ENCODE measurements at places on chromosomes 3 and 15. TPM values are rescaled to one million over a fixed set of nuclear protein-coding genes. Genes with fewer than 3 reads are reported as not detected.
A peak's percentile ranks its signal among the peaks of the same experiment; 100 is the strongest.

GRCh38 chr15:83474578-83474977 is 27.4 kb downstream of the SH3GL3 start:
- no peaks in the 10 kb centered on the region for H3K36me3 ChIP-seq
- H3K27ac ChIP-seq: no peak overlapping the region
- H3K27me3 ChIP-seq: no peaks in the 10 kb centered on the region
- DNase-seq: no peak
- no peak overlapping the region for H3K4me3 ChIP-seq

- peaks cover 3% of the 10 kb centered on the region for H3K4me1 ChIP-seq
- no peaks in the 10 kb centered on the region for H3K27me3 ChIP-seq
- no peak for DNase-seq
- H3K4me3 ChIP-seq: no peak overlapping the region
Measured at GRCh38 chr3:45942051-45942825, 1.0 kb upstream of the CXCR6 start.

PSMD2 gene
- 117 TPM for total RNA-seq

DNA sequence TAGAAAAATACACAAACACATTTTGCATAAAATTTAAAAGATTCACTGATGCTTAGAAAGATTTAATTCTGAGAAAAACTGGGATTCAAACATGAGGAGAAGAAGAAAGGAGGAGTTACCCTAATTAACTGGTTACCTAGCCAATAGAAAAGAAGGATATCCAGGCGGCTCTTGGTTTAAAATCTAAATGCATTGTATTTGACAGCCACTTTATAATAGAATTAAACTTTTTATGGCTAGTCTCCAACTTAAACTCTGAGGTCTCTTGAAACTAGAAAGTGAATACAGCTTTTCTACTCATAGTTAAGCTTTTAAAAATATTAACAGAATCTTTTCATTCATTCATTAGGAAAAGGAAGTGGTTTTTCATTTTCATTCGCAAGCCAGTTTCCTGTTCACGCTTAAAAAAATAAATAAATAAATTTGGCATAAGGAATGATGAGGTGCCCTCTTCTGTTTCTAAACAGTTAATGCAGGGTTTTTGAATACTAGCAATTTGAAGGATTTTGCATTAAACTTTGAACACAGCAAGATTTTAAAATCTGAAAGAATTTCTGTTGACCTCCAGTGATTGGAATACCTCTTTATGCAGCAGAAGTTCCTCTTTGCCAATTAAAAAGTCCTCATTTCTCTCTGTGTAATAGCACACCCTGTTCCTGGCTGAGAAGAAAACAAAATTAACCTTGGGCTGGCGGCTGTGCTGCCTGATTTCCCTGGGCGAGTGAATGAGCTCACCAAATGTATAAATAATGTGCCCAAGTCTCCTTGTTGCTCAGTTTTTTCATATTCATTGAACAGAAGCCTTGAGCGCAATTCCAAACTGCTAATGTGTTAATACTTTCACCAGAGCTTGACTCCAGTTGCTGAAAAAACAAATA is 105.1 kb downstream of the ZMAT3 start:
- no peaks in the 10 kb centered on the region for H3K27me3 ChIP-seq
- DNase-seq: no peak
- H3K36me3 ChIP-seq: no peaks in the 10 kb centered on the region
- no peak overlapping the region for H3K4me3 ChIP-seq

GRCh38 chr15:66114863-66115425 is 138.6 kb downstream of the MEGF11 start:
- H3K27me3 ChIP-seq: no peaks in the 10 kb centered on the region
- H3K27ac ChIP-seq: no peak overlapping the region
- no peak for DNase-seq

PLSCR2 gene
- not detected for total RNA-seq

DNA sequence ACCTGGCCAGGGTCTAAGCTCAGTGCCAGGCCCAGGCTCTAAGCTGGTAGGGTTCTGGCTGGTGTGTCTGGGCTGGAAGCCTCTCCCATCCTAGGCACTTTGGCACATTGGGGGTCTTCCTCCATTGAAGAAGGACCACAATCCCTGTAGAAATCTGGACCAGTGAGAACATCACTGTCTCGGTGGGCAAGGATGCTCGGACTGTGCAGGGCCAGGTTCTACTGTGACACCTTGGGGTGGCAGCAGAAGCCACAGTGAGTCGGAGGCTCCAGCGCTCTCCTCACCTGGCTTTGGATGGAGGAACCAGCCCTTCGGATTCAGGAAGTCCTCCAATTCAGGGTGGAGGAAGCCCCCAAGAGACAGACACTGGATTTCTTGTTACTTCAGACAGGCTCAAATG is 17.5 kb upstream of the HCN4 start:
- H3K27ac ChIP-seq: no peak overlapping the region
- H3K36me3 ChIP-seq: no peaks in the 10 kb centered on the region
- DNase-seq: no peak
- H3K4me3 ChIP-seq: no peak overlapping the region
- H3K27me3 ChIP-seq: no peaks in the 10 kb centered on the region

GRCh38 chr3:155946178-155946577 is 75.7 kb downstream of the GMPS start:
- no peak overlapping the region for H3K4me3 ChIP-seq
- no peaks in the 10 kb centered on the region for H3K36me3 ChIP-seq
- no peaks in the 10 kb centered on the region for H3K27me3 ChIP-seq
- no peaks in the 10 kb centered on the region for H3K4me1 ChIP-seq

DNA sequence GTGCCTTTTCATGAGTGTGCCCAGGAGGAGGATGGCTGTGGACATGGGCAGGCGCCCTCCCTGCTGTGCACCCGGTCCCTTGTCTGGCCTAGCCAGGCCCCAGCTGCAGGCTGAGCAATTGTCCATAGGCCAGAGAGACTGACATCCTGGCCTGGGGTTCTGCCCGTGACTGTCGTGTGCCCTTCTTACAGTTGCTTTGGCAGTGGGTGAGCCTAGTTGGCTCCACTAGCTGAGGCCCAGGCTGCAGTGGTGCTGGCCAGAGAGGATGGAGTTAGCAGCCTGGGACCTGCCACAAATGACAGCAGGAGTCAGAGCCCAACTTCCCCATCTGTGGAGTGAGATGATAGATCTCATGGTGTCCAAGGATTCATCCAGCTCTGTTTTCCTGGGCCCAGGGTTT is 9.0 kb upstream of the CHRNB4 start:
- no peak for DNase-seq
- no peak overlapping the region for H3K27ac ChIP-seq
- no peaks in the 10 kb centered on the region for H3K36me3 ChIP-seq
- no peak overlapping the region for H3K4me3 ChIP-seq
- H3K4me1 ChIP-seq: no peaks in the 10 kb centered on the region

GRCh38 chr3:32229565-32229964 is 8.9 kb upstream of the CMTM8 start:
- DNase-seq: no peak
- no peak overlapping the region for H3K4me3 ChIP-seq
- no peak overlapping the region for H3K27ac ChIP-seq
- no peaks in the 10 kb centered on the region for H3K36me3 ChIP-seq

CRYGS gene
- not detected for total RNA-seq

NXPE3 gene
- total RNA-seq: 14.9 TPM

- H3K4me1 ChIP-seq: no peaks in the 10 kb centered on the region
- no peaks in the 10 kb centered on the region for H3K36me3 ChIP-seq
- no peak overlapping the region for H3K27ac ChIP-seq
- H3K27me3 ChIP-seq: no peaks in the 10 kb centered on the region
- DNase-seq: no peak
Measured at GRCh38 chr3:127365163-127365798, 77.4 kb upstream of the PRR20G start.

DNA sequence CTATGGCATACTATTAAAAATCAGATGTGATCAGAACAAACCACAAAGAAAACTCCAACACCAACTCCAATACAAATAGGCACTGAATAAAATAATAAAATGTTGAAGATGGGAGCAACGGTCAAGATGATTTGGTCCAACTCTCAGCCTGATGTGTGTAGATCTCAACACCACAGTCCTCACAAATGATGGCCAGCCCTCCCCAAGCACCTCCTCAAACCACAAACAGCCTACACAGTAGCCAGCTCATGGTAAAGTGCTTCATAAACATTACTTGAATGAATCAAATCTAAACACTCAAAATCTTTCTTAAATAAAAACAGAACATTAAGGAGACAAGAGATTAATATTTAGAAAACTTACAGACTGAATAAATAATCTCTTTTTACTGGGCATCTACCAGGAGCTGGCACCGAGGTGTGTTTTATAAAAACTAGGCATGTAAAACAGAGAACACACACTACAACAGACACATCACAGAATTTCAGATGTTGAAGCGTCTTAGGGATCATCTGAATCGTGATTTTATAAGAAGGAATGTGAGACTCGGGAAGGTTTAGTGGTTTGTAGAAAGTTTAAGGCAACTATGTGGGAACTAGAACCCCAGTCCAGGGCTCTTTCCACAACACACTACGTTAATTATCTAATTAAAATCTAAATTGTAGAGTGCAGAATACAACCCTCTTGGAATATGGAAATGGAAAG is 102.4 kb downstream of the MYLK start:
- no peaks in the 10 kb centered on the region for H3K27me3 ChIP-seq
- no peak overlapping the region for H3K4me3 ChIP-seq
- no peak for DNase-seq
- no peaks in the 10 kb centered on the region for H3K36me3 ChIP-seq

GRCh38 chr3:175199961-175200360 is 340.8 kb downstream of the NAALADL2 start:
- H3K4me3 ChIP-seq: no peak overlapping the region
- no peak for DNase-seq
- no peak overlapping the region for H3K27ac ChIP-seq
- no peaks in the 10 kb centered on the region for H3K4me1 ChIP-seq
- H3K27me3 ChIP-seq: no peaks in the 10 kb centered on the region
- no peaks in the 10 kb centered on the region for H3K36me3 ChIP-seq

IMPG2 gene
- total RNA-seq: not detected

DNA sequence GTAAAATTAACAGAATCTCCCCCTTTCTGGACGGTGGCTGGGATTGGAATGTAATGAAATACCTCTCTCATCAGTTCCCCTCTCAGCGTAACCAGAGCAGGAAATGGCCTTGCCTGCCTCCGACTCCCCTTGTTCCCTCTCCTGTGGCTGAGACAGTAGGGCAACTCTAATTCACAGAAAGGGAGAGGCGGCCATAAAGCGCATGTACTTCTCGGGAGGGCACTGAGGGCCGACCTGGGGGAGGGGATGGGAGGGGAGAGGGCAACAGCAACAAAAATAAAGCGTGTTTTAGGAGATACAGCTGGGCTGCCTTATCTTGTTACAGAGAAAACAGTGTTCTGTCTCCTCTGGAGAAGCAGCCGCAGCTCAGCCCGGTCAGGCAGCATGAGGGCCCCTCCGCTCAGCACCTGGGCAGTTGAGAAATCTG is 783.3 kb upstream of the ARRDC4 start:
- no peak overlapping the region for H3K27ac ChIP-seq
- no peaks in the 10 kb centered on the region for H3K27me3 ChIP-seq
- no peaks in the 10 kb centered on the region for H3K36me3 ChIP-seq

DNA sequence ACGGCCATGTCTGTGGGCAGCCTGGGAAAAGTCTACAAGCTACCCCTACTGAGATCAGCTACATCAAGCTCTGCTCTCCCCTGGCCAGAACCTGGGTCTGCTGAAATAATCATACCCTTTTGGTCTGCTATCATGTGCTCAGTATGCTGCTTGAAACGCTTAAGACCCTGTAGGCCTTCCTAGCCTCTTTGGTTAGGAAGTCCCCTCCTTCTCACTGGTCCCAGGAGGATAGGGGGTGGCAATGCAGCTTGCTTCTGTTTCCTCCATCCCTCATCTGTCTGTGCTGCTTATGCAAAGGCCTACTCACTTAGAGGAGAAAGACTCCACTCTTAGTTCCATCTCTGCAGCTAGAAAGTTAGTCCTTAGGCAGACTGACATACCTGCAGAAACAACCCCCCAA is 118.2 kb upstream of the RASGRP1 start:
- no peaks in the 10 kb centered on the region for H3K36me3 ChIP-seq
- no peaks in the 10 kb centered on the region for H3K4me1 ChIP-seq
- no peak for DNase-seq
- no peaks in the 10 kb centered on the region for H3K27me3 ChIP-seq
- no peak overlapping the region for H3K4me3 ChIP-seq
- H3K27ac ChIP-seq: no peak overlapping the region

- H3K4me1 ChIP-seq: no peaks in the 10 kb centered on the region
- no peak overlapping the region for H3K27ac ChIP-seq
- DNase-seq: no peak
- H3K4me3 ChIP-seq: no peak overlapping the region
- H3K27me3 ChIP-seq: no peaks in the 10 kb centered on the region
Measured at GRCh38 chr3:44896440-44896839, 22.0 kb downstream of the TGM4 start.

DNA sequence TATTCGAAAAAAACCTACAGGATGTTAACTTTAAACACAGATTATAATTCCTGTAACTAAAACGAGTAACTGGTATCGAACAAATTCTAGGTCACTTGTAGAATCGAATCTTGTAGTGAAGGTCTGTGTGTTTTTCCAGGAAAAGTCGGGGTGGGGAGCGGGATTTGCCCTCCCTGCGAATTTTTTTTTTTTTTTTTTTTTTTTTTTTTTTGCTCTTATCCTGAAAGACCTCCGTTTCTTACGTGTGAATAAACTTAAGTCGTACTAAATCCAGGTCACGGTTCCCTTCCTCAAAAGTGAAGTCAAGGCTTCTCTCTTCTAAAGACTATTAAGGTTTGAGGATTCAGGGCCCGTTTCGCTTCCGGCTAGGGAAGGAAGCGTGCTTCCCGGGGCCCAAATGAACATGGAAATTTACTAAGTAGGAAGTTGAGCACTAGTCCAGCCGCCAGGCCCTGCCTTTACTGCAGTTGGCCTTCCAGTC is 770 bp downstream of the TBC1D5 start:
- H3K4me3 ChIP-seq: peak overlapping the region; percentile 64
- H3K36me3 ChIP-seq: no peaks in the 10 kb centered on the region
- peak overlapping the region; percentile 95 for H3K27ac ChIP-seq
- DNase-seq: no peak
- no peaks in the 10 kb centered on the region for H3K27me3 ChIP-seq

- no peak overlapping the region for H3K4me3 ChIP-seq
- no peaks in the 10 kb centered on the region for H3K27me3 ChIP-seq
- no peak overlapping the region for H3K27ac ChIP-seq
- no peaks in the 10 kb centered on the region for H3K36me3 ChIP-seq
- no peak for DNase-seq
Measured at GRCh38 chr3:185330644-185331043, 32.3 kb upstream of the MAP3K13 start.

RTP3 gene
- total RNA-seq: not detected

Data from uterus (tissue), 4 donors.